Substantia nigra (tissue), 51 donors: ENCODE measurements at places on chromosomes 16 and 17.

- DNase-seq, result no peak
Observed at GRCh38 chr16:841455-842060, 41.0 kb upstream of the GNG13 start.

- no peak for DNase-seq
Observed at GRCh38 chr16:56742030-56742984, 12.4 kb downstream of the NUP93 start.

DNA sequence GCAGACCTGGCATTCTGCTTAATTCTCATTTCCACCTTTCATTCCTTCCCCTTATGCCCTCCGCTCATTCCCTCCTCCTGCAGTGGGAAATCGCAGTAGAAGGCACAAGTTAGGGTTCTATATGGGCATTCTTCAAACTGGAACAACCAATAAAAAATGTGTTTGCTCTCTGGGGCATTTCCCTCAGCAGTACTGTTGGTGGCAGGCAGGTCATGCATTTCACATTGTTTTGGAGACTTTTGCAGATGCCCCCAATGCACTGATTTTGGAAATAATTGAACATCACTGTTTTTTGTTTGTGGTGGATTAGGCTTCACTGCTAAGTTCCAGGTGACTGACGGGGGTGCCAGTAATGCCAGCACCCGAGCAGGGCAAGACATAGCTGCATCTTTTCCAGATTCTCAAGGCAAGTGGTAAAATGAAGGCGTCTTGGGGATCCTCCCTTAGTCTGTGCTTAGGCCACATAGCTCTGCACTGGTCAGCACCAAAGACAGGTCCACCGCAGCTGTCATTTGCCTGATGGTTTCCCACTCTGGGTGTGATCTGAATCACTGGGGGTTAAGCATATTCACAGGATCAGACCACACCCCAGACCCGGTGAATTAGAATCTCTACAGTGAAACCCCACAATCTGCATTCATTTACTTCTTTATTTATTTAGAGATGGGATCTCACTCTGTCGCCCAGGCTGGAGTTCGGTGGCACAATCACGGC lies 304.5 kb downstream of the CPPED1 start:
- no peak for DNase-seq

GRCh38 chr16:83939266-83939855 lies 13.7 kb upstream of the OSGIN1 start:
- no peak for DNase-seq

DNA sequence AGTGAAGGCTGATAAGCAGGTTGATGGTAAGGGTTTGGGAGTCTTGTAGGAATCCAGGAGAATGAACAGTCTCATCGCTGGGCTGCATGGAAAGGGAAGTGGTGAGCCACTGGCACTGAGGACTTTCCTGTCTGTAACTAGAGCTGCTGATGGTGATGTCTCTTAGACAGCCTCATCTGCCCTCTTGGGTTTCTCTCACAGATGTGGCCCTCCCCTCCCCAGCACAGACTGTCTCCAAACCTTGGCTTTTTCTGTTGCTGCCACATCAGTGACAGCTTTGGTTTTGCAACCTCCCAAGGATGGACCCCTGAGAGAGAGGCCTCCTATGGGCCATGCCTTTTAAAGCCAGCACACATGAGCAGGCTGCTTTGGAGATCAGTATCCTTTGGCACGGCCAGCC lies 16.9 kb downstream of the PLCG2 start:
- no peak for DNase-seq

GRCh38 chr17:82845163-82845807 lies 5.5 kb upstream of the ZNF750 start:
- DNase-seq, result no peak

GRCh38 chr16:60127196-60127595 lies 1393.1 kb upstream of the GOT2 start:
- no peak for DNase-seq

DNA sequence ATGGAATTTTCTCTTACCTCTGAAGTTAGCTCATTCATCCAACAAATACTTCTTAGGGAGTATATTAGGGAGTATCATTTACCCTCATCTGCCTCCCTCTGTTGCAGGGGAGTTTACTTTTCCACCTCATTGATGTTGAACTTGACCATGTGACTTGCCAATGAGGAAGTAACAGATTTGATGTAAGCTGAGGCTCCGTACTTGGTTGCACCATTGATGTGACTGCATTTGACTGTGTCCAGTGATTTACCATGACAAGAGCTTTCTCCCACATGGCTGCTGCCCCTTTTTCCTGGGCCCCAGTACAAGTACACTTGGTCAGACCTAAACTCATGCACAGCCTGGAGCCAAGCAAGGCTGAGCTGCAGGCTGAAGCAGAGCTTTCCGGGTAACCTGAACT lies 81.6 kb upstream of the HS3ST2 start:
- no peak for DNase-seq

GRCh38 chr16:57647136-57647875 lies 18.9 kb downstream of the ADGRG1 start:
- no peak for DNase-seq

DNA sequence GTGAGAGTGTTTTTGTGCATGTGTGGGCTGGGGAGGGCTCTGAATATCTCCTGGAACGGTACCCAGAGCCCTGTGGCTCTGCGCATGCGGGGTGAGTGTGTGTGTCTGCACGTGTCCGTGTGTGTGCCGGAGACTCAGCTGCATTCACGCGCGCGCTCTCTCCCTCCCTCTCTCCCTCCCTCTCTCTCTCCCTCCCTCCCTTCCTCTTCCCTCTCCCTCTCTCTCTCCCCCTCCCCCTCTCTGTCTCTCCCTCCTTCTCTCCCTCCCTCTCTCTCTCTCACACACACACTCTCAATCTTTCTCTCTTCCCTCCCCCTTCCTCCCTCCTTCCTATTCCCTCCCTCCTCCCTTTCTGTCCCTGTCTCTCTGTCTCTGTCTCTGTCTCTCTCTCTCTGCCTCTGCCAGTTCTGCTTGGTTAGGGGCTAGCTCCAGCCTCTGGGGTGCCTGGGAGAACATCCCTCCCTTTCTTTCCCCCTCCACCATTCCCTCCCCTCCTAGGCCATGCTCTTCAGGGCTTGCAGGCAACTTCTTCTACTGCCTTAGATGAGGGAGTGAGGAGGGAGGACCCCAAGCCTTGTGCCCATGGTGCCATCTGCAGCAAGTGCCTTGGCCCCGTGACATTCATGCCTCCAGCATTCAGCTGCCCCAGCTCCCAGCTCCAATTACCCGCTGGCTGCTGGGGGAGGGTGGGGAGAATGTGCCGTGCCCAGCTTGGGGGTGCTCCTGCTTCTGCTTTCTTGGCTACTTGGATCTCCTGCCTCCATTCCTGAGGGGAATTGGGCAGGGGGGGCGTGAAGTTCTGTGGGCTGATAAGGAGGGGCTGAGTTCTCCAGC lies 6.4 kb downstream of the THRA start:
- peak; percentile 91 for DNase-seq

GRCh38 chr17:225551-225950 lies 44.1 kb upstream of the DOC2B start:
- DNase-seq, result no peak

DNA sequence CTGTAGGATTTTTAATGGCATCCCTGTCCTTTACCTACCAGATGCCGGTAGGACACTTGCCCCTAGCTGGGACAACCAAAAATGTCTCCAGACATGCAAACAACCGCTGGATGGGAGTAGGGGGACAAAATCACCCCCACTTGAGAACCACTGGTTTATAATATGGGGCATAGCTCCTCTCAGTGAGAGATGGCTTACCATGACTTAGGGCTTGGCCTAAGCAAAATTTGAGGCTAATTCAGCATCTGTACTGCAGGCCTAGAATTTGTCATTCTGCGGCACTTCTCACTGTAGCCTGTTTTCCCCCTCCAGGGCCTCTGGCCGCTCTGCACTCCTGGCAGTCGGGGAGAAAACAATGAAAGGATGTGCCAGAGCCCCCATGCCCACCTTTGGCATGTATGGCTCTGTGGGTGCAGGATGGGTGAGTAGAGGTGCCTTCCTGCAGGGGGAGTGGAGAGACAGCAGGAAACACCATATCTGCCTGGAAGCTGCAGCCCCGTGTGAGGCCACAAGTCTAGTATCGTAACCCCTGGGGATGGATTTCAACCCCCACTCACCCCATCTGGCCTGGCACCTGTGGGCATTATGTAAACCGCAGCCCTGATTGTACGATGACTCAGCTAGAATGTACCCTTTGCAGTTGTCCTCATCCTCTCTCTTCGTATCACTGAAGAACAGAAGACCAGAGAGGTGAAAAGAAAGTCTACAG lies 268.1 kb downstream of the SOX9 start:
- no peak for DNase-seq

GRCh38 chr16:19239511-19240155 lies 45.9 kb upstream of the CLEC19A start:
- no peak for DNase-seq

GRCh38 chr17:55605705-55606487 lies 94.6 kb upstream of the SMIM36 start:
- no peak for DNase-seq

GRCh38 chr16:87321336-87322107 lies 4.3 kb upstream of the C16orf95 start:
- DNase-seq, result no peak

DNA sequence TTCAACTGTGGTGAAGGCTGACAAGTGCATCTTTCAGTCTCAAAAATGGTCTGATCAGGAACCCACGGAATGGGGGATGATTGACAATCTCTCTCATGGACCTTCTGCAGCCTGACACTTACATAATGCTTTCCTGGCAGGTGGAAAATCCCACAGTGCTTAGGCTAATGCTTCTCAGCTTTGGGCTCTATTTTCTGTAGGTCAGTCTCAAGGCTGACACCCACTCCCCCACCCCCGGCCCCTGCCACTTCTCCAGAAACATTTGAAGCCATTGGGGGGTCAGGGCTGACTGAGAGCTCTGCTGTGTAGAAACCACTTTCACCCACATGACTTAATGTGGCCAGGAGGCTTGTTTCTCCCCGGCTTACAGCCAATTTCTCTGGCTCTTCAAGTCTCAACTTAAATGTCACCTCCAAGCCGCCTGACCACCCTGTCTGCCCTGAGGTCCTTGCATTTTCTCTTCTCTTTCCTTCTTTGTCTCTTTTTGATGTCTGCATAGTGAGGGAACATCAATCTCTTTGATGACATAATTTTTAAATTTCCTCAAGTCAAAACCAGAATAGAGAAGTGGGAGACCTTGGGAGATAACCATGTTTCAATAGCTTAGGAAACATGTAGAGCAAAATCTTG lies 16.7 kb upstream of the IRF8 start:
- DNase-seq, result no peak

- DNase-seq, result no peak
Observed at GRCh38 chr17:68518063-68518815, 6.0 kb downstream of the PRKAR1A start.

GRCh38 chr17:70808596-70808995 lies 639.3 kb downstream of the KCNJ2 start:
- DNase-seq, result no peak

- no peak for DNase-seq
Observed at GRCh38 chr17:39225959-39226683, 376 bp upstream of the STAC2 start.

DNA sequence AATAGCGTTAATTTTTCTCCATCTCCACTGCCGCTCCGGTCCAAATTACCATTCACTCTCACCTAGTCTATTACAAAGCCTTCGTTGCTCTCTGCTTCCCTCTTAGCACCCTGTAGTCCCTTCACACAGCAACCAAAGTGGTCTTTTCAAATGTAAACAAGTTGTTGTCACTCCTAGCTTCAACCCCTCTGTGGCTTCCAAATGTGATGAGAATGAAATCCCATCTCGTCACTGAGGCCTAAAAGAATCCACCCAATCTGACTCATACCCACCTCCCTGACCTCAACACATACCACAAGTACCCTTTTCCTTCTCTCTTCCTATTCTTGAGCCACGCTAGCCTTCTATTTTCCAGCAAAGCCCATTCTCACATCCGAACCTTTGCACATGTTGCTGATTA lies 2.2 kb upstream of the PELP1 start:
- no peak for DNase-seq

DNA sequence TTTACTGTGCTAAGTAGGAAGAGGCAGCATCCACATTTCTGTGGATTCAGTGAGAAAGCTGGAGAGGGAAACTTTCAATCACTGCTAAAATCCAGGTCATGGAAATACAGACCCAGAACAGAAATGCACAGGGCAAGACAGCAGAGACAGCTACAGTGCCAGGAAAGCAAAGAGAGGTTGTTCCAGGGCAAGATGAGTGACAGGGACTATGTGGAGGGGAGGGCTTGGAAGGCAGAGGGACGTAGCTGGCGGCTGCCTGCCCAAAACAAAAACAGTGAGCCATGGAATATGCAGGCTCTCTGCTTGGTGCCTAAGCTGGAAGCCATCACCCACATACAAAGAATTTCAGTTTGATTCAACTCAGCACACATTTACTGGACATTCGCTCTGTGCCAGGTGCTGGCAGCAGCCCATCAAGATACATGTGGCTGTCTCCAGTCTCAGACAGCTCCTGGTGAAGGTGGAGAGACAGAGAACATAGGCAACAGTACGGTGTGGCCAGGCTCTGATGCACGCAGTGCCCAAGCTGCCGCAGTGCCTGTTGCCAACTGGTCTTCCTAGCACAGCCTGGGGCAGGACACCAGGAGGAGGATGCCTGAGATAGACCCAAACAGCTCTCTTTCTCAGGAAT lies 88.7 kb downstream of the AIPL1 start:
- DNase-seq, result no peak

DNA sequence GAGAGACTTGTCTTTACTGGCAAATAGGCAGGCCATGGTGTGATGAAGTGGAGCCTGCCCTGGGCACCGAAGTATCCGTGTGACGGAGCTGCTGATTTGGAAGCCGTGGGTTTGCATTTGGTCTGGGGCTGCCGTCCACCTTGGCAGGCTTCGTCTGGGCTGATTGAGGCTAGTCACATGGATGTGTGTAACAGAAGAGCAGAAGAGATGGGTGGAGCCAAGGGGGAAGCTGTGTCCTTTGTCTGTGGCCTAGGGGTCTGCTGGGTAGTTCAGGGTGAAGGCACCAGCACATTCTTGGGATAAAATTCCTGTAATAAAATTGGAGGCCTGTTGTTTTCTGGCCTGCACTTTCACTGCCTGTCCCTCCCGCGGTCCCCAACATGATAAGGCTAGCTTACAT lies 106.1 kb downstream of the AATF start:
- no peak for DNase-seq

GRCh38 chr17:20954794-20955193 lies 88.0 kb downstream of the USP22 start:
- no peak for DNase-seq

GRCh38 chr16:86955136-86955855 lies 361.9 kb downstream of the C16orf95 start:
- DNase-seq, result no peak

DNA sequence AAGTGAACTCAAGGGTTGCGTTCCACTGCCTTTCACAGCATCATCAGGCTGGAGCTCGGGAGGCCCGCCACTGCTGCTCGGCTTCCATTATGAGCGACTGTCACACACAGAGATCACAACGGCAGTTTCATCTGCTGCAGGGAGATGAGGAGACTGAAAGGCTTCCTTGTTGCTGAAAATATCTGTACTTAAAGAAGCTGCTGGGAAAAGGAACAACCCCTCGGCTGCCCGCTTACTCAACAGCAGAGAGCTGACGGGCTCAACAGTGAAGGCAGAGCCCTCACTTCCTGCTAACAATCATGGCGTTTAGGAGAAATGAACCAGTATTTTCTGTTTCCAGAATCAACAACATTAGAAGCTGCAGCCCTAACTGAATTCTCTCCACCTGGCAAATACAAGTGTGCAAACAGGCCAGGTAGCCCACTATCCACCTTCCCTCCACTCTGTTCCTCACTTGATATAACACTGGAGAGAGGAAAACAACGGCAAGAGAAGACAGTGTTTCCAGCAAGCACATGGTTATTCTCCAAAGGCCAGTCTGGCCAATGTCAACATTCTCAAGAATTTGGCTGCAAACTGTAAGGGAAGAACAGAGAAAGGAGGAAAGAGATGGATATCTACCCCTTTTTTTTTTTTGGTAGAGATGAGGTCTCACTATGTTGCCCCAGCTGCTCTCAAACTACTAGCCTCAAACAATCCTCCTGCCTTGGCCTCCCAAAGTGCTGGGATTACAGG lies 33.7 kb downstream of the MBTPS1 start:
- no peak for DNase-seq
